ENCODE measurements at places on chromosomes 11 and 22.
A peak's percentile ranks its signal among the peaks of the same experiment; 100 is the strongest.

DNA sequence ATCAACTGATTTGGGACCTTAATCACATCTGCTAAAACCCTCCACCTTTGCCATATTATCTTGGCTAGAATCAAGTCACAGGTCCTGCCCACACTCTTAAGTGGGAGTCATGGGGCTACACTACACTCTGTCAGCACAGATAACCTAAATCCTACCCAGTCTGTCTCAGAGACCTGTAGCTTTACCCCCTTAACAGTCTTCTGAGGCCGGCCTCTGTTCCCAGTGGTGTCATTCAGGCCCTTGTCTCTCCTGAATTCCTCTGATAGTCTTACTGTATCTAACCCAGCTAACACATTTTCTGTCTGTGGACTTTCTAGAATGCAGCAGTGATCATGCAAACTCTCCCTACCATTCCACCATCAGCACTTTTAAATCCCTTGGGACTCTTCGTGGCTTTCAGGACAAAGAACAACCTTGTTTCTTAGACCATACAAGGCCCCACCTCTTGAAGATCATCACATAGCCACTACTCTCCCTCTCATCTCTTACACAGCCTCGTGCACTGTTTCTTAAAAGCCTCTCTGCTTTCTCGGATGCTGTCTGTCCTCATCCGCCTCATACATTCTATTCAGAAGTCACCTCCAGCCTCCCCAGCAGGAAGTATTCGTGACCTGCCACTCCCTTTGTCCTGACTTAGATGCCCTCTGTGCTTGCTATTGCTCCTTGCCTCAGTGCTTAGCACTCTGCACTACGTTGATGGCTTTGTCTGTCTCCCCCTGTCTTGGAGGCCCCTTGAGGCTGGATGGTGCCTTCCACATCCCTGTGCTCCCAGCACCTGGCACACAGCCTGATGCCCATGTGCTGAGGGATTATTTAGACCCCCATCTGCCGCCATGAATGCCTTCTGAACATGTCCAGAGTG is 57.9 kb downstream of the PANX1 start:
- no peak for DNase-seq

GRCh38 chr22:35299673-35300499 is at the start of gene TOM1:
TOM1 (plus strand) TSS chr22:35299894; CDS start chr22:35299929, 35 bp downstream.
- DNase-seq, result peak; percentile 98

DNA sequence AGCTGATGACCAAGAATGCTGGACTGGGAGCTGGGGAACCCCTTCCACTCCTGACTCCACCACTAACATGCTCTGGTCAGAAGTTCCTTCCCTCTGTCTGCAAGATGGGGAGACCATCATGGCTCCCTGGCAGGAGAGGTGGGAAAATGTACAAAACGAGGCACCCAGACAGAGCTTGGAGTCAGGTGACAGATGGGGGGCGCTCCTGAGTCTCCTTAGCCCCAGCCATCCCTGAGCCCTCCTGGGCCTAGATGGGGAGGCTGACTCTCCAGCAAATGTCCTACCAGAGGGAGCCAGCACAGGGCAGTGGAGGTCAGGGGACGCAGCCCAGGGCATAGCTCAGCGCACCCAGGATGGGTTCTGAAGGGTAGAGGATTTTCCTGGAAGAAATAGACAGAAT is 20.0 kb downstream of the KCNJ4 start:
- no peak for DNase-seq

GRCh38 chr11:112731538-112731937 is 229.7 kb upstream of the NCAM1 start:
- DNase-seq, result no peak

- no peak for DNase-seq
Observed at GRCh38 chr22:49546811-49547585, 280.7 kb downstream of the BRD1 start.

- no peak for DNase-seq
Observed at GRCh38 chr11:60915248-60915914, 1.4 kb downstream of the TMEM109 start.

DNA sequence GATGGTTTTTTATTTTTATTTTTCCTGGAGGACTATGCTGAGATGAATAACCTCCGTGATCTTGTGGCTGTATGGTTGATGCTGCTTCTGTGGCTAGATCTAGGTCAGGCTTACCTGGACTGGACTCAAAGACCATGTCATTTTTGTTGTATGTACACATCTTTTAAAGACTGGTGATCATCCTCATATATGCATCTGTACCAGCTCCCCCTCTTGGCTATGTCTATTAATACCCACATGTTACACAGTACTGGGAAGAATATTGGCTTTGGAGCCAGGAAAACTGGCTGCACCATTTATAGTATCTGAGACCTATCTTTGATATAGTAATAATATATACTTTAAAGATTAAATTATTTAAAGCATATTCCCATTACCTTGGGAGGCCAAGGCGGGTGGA is 18.4 kb upstream of the PITPNB start:
- no peak for DNase-seq

DNA sequence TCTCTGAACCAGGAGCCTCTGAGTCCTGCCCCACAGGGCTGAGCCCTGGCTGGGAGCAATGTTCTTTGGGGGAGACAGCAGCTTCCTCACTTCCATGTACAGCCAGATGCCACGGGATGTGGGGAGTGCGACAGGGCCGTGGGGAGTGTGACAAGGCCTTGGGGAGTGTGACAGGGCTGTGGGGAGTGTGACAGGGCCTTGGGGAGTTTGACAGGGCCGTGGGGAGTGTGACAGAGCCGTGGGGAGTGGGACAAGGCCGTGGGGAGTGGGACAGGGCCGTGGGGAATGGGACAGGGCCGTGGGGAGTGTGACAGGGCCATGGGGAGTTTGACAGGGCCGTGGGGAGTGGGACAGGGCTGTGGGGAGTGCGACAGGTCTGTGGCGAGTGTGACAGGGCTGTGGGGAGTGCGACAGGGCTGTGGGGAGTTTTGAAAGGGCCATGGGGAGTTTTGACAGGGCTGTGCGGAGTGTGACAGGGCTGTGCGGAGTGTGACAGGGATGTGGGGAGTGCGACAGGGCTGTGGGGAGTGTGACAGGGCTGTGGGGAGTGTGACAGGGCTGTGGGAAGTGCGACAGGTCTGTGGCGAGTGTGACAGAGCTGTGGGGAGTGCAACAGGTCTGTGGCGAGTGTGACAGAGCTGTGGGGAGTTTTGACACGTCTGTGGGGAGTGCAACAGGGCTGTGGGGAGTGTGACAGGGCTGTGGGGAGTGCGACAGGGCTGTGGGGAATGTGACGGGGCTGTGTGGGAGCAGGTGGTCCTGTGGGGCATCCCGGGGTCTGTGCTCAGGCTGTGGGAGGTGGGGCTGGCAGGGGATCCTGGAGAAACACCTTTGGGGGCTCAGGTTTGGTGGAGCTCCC is 6.6 kb upstream of the KRTAP5-6 start:
- no peak for DNase-seq

GRCh38 chr11:61367406-61367805 is 5.2 kb downstream of the TMEM138 start:
- no peak for DNase-seq

DNA sequence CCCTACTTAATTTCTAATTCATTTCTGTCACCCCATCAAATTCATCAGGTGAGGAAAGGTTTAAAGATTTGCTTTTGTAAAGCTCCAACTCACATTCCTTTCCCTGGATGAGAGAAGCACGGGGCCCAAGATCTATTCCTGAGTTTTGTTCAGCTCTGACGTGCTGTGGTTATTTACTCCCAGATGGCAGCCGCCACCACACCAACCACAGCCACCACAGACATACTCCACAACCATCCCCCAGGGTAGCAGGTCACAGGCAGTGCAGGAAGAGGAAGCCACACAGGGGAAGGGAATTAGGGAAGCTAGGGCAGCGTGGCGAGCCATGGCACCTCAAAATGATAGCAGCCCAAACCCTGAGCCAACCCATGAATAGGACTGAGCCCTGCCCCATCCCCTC is 63.5 kb upstream of the CSNK2A3 start:
- DNase-seq, result peak; percentile 30

- DNase-seq, result no peak
Observed at GRCh38 chr11:116481126-116481675, 291.6 kb downstream of the BUD13 start.

GRCh38 chr22:30396871-30397655 is at the start of gene SEC14L2:
SEC14L2 (plus strand) TSS chr22:30397018; CDS start chr22:30397117, 99 bp downstream.
- DNase-seq, result no peak

- no peak for DNase-seq
Observed at GRCh38 chr11:64755681-64756361, 4.0 kb downstream of the PYGM start.

DNA sequence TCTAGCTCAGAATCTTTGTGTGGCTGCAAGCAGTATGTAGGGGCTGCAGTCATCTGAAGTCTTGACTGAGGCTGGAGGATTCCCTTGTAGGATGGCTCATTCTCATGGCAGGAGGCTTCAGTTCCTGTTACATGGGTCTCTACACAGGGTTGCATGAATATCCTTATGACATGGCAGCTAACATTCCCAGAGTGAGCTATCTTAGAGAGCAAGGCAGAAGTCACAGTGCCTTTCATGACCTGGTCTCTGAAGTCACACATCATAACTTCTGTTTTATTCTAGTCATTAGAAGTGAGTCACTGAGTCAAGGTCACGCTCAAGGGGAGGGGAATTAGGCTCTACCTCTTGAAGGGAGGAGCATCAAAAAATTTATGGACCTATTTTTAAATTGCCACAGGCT is 10.3 kb upstream of the SPON1 start:
- DNase-seq, result no peak

- DNase-seq, result no peak
Observed at GRCh38 chr22:44162960-44163359, 17.8 kb upstream of the PARVG start.

GRCh38 chr22:44878483-44879300 is 126.3 kb downstream of the ARHGAP8 start:
- no peak for DNase-seq

DNA sequence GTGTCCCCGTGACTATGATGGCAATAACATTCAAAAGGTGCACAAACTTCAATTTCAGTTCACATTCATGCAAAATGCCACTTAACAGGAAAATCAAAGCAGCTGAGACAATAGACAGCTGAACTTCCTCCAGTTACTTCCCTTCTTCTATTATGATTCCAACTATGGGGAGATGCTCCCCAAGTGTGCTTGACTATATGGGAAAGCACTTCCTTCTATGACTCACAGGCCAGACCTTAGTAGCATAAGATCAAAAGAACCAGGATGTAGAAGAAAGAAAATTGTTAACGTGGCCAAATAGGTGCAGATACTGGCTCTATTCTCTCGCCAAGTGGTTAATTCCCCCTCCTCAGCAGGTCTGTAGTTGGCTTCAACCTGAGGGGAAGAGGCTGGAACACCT is 7.8 kb upstream of the FAT3 start:
- DNase-seq, result no peak

- peak; percentile 24 for DNase-seq
Observed at GRCh38 chr11:81644239-81644840, 1089.3 kb downstream of the FAM181B start.

GRCh38 chr11:96204721-96205459 is 138.1 kb downstream of the MAML2 start:
- no peak for DNase-seq

GRCh38 chr22:25085156-25085555 is 114.5 kb upstream of the CRYBB3 start:
- DNase-seq, result no peak

- no peak for DNase-seq
Observed at GRCh38 chr11:119676461-119677020, 52.5 kb downstream of the NECTIN1 start.

- DNase-seq, result no peak
Observed at GRCh38 chr11:48087974-48088681, 107.8 kb downstream of the PTPRJ start.

DNA sequence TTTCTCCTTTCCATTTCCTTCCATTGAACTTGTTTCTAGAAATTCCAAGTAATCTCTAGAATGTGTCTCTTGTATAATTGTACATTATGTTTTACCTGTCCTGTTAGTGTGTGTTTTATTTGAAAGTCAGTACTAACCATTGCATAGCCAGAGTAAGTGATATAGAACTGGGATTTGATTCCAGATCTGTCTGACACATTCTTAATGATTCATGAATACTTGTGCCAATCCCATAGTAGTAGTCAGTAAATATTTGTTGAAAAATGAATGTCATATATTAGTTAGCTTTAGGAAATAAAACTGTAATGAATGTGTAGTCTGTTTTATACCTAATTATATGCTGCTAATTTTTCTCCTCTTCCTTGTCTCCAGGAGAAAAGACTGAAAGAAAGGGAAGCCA is 186.9 kb downstream of the DDX10 start:
- no peak for DNase-seq

DNA sequence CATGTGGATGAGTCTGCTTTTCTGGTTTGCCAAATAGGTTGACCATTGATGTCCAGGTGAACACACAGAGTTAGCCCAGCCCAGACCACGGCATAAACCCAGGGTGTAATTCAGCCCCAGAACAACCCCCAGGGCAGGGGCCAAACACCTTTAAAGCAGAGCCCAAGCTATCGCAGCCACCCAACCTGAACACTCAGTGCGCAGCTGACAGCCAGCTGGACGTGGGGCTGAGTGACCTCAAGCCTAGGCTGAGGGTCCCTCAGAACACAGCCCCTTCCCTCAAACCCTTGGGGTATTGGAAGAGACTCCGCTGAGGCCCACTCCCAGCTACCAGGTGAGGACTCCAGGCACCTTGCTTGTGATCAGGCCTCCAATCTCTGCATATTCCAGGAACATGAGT is 161.5 kb upstream of the NECTIN1 start:
- no peak for DNase-seq

GRCh38 chr22:20503816-20504215 is 3.6 kb upstream of the MED15 start:
- DNase-seq, result no peak

GRCh38 chr11:121890946-121891515 is 225.0 kb downstream of the BLID start:
- no peak for DNase-seq

- DNase-seq, result no peak
Observed at GRCh38 chr11:74316772-74317505, 5.5 kb upstream of the P4HA3 start.

DNA sequence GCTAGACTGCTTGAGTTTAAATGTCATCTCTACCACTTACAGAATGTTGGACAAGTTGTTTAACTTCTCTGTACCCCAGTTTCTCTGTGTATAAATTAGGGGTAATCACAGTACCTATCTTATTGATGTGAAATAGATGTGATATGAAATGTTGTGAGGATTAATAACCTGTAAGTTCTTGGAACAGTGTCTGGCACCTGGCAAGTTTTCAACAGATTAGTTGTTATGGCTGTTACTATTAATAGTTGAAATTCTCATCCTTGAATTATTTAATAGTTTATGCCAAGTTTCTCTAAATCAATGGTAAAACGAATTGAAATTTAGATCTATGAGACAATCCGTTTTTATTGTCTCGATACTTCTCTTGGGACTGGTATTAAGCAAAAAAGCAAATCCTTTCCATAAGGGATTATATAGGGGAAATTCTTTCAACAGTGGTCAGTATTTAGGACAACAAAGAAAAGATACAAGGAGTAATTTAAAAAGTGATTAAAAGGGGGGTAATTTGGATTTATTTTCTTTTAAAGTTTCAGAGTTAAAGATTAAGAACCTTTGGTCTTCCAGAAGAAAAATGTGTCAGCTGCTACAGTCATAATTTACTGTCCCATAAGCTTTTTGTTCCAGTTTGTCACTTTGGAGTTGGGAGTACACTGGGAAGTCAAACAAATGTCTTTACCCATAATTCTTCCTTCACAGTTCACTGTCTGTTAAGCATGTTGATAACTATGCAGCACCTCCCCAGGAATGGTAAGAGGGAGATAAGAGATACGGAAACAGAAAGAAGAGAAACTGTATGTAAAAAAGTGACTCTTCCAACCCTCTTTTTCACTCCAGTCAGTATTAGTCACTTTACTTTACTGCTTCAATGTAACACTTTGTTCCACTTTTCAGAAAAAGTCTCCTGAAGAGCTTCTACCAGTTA is 13.2 kb downstream of the PDE3B start:
- DNase-seq, result no peak

Measured in HS-5 (cell line).